Vagina (tissue), 2 donors: ENCODE measurements at places on chromosomes 5 and 9. TPM values are rescaled to one million over a fixed set of nuclear protein-coding genes. Genes with fewer than 3 reads are reported as not detected.

The SPATA31E1 gene
- total RNA-seq: not detected

The ZNF483 gene
- total RNA-seq: 8.8 TPM

The MCCC2 gene
- 30.7 TPM for total RNA-seq

The HMMR gene
- 9.3 TPM for total RNA-seq

The PCDHB5 gene
- 2.9 TPM for total RNA-seq

The LCN10 gene
- total RNA-seq: 8.3 TPM

The NUDCD2 gene
- 4.4 TPM for total RNA-seq

The RNF183 gene
- not detected for total RNA-seq

The IL5 gene
- not detected for total RNA-seq

The KIAA1958 gene
- total RNA-seq: 12.0 TPM

The IL13 gene
- total RNA-seq: not detected

The PAEP gene
- total RNA-seq: not detected

The ORM1 gene
- total RNA-seq: not detected

The CCT5 gene
- total RNA-seq: 83.2 TPM

The SLIT3 gene
- 52.8 TPM for total RNA-seq

The RNF20 gene
- 22.3 TPM for total RNA-seq

DNA sequence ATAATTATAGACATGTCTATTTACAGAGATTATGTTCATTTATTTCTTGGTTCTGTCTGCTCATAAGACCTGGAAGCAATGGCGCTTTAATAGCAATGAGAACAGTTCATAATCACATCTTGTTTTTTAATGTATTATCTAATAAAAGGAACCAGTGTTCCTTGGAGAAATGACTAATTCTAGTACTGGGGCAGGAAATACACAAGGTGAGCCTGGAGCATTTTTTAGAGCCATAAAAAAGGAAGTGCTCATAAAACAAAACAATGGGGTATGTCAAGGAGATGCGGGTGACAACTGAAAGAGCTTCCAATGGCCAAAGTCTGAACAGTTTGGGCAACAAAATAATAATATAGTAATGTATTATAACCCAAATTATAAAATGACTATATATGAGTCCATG, 531.9 kb upstream of the CHD1 start:
- no peak for DNase-seq

GRCh38 chr5:115636008-115636407, 10.2 kb upstream of the TMED7 start:
- no peak for DNase-seq

- no peak for DNase-seq
Observed at GRCh38 chr5:164481270-164481669, 975.9 kb downstream of the MAT2B start.

GRCh38 chr9:72526901-72527800, 5.7 kb downstream of the TMC1 start:
- no peak for DNase-seq

GRCh38 chr5:11289733-11290132, 528.7 kb upstream of the DAP start:
- DNase-seq: no peak

DNA sequence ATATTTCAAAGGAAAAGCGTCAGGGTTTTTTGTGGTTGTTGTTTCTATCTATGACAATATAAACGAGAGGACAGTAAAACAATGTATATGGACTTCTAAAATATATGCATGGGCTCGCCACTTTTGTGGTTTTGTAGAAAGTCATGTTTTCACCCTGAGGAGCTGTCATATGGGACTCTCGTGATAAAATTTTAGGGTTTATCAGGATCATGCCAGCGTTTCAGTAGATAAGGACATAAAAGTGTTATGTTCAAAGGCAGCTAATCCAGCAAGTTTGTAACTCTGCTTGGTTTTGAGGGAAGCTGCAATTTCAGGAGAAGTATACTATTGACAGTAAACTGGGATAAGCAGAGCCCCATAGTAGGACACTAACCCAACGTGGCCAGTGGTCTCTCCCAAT, 120.3 kb downstream of the CDC42SE2 start:
- DNase-seq: no peak

- no peak for DNase-seq
Observed at GRCh38 chr9:111601237-111602018, 2.0 kb upstream of the PTGR1 start.

DNA sequence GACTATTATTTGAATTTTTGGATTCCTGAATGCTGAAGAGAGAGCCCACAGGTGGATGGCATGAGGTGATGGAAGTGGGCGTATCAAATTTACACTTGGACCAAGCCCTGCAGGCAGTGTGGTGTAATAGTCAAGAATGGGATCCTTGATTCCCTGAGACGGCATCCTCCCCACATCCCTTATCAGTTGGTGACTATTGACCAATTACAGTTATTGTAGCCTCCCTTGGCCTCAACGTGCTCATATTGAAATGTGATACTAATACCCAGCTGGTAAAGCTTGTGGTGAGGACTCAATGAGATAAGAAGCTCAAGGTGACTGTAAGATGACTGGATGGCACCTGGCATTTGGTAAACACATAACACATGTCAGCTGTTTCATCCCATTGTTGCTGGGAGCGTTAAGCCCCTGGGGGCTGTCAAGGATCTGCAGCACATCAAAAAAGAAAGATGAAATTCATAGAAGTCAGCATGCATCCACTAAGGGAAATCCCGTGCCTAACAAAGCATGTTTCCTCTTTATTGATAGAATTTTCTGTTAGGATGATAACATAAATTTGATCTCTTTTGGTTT, 65.6 kb upstream of the IRX2 start:
- DNase-seq: no peak

DNA sequence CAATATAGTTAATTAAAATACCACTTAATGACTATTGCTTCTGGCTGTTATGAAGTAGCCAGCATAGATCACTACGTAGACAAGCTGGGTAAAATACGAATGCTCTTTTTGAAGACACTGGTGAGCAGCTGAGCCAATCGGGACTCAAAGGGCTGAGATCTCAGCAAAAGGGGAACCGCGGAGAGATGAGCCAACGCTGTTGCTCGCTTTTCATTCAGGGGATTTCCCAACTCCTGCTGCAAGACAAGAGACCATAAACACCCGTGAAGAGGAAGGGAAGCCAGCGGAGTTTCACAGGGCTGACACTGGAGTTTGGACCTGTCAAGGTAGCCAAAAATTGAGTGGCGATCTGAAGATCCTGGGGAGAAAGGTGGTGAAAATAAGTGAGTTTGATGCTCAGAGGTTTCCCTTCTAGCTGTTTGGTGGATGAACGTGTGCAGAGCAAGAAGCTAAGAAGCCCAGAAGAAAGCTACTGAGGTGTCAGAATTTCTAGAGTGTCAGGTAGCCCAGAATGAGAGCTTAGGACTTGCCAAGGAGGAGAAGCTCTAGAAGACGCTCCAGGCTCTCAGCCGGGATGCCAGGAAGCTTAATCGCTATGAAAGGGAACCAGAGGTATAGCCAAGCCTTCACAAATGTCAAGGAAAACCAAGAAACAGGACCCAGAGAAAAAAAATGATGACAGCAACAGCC, 79.6 kb upstream of the RNU6ATAC start:
- no peak for DNase-seq

DNA sequence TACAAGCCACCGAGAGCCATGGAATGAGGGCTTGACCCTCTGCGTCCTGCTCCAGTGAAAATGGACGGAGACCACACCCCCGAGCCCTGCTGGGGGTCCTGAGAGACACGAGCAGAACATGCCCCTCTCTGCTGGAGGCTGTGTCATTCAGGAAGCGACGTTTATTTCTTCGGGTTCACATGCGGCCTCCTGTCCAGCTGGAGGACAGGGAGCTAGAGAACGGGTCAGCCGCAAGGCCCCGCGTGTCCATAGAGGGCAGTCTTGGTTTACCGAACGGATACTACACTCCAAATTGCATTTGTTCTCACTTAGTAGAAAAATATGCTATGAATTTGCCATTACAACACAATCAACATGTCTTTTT, 36.1 kb downstream of the MRPL36 start:
- DNase-seq: no peak

DNA sequence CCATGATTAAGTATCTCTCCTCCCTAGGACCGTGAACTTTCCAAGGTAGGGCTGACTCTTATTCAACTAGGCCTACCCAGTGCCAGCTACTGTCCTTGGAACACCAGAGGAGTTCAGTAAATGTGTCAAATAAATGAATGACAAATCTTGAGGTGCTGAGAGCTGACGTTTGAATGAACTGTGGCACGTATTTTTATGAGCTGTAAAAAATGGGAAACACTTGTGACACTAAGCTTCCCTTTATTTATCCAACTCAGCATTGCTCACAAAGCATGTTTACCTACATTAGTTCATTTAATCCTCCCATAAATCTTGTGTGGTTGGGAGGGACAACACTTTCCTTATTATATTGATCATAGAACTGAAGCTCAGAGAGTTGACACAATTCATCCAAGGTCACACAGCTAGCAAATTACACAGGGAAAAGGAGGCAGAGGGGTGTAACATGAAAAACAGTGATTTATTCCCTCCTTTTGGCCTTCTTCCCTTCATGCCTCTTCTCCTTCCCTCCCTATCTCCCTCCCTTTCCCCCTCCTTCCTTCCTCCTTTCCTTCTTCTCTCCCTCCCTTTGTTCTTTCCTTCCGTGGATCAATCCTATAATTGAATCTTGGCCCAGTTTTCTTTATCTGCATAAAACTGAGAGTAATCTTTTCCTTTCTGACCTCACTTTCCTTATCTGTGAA, 412.6 kb downstream of the DMRT2 start:
- DNase-seq: no peak

DNA sequence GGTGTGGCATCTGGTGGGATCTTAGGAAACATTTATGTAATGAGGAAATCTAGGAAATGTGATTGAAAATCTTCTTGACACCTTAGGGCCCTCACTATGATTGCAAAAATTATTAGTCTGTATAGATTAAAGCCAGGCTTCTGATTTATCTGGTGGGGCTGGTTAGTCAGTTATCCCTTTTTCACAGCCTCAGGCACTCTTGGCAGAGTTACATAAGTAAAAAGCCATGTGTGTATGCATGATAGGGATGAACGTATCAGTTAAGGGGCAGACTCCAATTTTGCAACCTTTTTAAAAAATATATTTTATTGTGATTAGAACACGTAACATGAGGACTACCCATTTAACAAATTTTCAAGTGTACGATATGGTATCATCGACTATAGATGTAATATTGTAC, 30.6 kb upstream of the RAB14 start:
- DNase-seq: no peak

GRCh38 chr9:133621725-133622267, 12.6 kb upstream of the FAM163B start:
- DNase-seq: no peak

GRCh38 chr5:95178046-95178651, 106.7 kb downstream of the MCTP1 start:
- DNase-seq: no peak

DNA sequence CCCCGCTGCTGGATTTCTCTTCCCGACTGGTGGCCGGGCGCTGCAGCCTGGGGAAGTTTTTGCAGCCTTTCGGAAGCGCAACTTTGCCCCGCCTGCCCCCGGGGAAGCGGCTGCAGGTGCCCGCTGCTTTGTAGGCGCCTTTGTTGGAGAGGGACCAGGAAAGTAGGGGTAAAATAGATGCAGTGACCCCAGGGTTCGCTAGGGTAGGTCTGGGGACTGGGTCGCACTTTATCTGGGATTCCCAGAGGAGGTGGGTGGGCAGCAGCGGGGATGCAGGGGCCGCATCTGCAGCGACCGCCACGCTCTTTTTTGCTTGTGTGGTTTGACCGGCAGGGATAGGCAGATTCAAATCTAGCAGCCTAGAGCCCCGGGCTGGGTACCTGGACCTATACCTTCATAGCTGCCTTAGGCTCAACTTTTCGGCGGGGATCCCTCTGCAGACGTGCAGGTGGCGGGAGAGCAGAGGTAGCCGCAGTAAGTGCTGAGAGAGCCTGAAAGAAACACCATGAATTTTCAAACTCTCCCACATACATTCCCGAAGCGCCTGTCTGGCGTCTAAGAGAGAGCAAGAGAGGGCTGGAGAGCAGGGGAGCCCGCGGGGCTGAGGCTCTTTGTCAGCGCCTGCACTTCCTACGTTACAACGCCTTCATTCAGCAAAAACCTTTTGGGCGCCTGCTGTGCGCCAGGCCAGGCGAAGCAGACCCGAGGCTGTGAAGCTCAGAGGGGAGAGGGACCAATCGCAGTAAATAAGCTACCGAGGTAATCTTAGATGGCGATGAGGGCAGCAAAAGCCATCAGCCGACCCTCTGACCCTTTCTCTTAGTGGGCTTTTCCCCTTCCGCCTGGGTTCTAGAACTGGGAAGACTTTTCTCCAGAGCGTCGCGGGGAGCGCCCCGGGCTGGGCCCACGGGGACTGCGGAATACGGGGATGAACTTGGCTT, 642 bp downstream of the SV2C start:
- no peak for DNase-seq

GRCh38 chr9:27528886-27529315, 713 bp downstream of the MOB3B start:
- no peak for DNase-seq

GRCh38 chr5:10981932-10982331, 220.9 kb upstream of the DAP start:
- DNase-seq: no peak

DNA sequence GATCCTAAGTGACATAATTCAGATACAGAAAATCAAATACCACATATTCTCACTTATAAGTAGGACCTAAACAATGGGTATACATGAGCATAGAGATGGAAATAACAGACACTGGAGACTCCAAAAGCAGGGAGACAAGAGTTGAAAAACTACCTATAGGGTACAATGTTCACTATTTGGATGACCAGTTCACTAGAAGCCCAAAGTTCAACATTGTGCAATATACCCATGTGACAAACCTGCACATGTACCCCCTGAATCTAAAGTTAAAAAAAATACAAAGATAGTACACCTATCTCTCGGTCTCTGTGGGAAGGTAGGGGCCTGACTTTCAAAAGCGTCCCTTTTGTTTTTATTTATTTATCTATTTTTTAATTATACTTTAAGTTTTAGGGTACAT, 11.7 kb upstream of the OR1N1 start:
- DNase-seq: no peak

DNA sequence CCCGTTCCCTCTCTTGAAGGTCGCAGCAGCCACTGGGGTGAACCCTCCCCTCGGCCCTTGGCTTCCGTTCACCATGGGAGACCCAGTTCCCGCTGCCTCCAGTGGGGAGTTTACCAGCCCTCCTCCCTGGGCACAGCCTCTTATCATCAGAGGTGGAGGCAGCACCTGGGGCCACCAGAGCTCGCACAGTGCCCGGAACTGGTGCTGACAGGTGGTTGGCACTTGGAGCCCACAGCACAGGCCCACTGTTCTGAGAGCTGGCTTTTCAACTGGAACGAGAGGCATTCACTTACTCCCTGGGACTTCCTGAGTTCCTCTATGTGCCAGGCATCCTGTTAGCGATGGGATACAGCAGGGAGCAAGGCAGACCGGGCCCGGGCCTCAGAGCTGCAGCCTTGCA, 106.8 kb upstream of the FCN2 start:
- DNase-seq: no peak

GRCh38 chr5:76294573-76294972, 108.5 kb upstream of the IQGAP2 start:
- DNase-seq: no peak

DNA sequence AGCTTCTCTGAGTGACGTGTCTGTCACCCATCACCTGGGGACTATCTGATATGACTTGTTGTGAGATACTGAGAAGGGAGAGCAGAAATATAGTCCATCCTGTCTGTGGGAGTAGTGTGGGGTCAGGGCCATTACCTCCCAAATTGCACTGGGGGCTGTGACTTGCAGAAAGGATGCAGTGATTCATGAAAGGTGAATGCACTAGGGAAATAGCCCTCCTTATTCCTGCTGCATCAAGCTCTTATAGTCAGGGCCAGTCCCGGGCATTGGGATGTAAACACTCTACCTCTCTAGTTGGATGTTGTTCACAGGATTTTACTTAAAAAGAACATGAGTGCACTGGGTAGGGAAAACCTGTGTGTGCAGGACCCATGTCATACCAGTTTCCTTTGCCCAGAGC, 124.8 kb downstream of the STK32A start:
- no peak for DNase-seq
